ENCODE measurements at places on chromosomes 16 and 17.

- DNase-seq, result no peak
Measured at GRCh38 chr17:41474863-41475262, 6.1 kb downstream of the KRT35 start.

GRCh38 chr17:75267153-75267410 lies 3.9 kb downstream of the MIF4GD start:
- DNase-seq, result no peak

DNA sequence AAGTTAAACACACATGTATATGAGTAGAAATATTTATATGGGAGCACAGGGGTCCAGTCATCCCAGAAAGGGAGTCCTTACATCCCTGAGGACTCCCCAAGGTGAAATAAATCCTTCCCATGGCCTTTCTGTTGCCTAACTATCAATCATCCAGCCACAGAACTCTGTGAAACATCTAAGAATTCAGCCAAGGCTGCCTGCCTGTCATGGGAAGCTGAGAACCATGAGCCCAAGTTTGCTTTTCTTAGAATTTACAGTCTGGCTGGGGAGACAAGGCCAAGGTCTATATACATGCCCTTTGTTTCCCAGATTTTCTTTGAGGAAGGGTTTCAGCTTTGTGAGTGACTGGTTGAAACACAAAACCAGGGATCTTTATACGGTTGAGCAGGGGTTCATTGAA lies 15.8 kb downstream of the MYL4 start:
- DNase-seq, result no peak

GRCh38 chr16:11020792-11021551 lies 76.6 kb downstream of the CLEC16A start:
- no peak for DNase-seq

DNA sequence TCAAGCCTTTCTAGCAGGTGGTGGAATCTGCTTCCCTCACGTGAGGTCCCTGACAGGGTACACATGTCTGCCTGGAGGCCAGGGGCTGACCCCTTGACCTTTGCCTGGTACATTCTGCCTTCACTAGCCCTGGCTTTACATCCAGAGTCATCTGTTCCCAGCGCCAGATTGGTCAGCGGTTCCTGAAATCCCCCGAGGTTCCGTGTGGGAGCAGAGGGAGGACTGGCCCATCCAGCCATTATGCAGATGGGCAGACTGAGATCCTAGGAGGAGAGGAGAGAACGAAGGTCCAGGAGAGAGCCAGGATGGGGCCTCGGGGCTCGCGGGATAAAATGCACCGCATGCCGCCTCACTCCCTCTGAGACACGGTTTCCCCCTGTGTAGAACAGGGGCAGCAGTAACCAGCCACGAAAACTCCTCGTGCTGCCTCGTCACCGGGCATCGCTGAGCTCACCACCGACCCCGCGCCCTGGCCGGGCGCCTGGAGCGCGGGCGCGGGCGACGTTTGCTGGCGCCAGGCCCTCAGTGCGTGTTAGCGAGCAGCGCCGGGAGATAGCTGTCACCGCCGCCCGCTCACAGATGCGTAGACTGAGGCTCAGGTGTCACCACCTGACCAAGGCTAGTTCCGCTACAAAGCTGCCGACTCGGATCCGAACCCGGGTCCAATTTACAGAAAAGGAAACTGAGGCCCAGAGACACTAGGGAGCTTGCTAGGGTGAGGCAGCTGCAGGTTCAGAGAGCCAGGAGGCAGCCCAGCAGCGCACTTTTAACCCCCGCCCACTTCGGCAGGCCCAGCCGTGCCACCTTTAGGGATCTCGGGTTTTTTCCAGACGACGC lies 811 bp upstream of the MAP2K3 start:
- no peak for DNase-seq

DNA sequence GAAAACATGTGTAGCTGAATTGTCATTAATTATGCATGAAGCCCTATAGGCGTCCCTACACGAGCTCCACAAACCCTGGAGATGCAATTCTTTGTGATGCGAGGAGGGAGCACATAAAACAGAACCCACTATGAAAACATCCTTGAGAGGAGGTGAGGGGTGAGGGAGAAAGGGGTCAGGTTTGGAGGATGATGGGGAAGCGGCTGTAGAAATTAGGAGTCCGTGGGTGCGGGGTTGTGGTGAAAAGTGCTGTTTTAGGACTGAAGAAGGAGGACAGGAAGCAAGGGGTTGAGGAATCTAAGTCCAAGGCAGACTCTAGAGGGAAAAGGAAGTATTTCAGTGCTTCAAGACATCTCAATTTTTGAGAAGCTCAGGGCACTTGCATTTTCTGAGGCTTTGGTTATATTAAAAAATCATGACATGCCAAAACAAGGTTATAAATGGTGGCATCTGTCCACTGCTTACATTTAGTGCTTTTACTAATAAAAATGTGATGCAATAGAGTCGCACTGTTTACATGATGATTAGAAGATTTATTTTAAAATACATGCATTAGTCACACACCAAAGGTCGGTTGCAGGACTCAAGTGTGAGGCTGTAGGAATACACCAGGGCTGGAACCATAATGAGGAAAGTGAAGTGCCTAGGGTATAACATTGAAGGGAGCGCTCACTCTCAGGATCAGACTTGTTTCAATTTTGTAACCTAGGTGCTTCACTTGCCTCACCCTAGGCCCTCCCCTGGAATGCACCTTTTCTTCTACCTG lies 379.5 kb downstream of the HS3ST4 start:
- no peak for DNase-seq

- DNase-seq, result no peak
Measured at GRCh38 chr17:83179374-83179773, 100.0 kb downstream of the METRNL start.

DNA sequence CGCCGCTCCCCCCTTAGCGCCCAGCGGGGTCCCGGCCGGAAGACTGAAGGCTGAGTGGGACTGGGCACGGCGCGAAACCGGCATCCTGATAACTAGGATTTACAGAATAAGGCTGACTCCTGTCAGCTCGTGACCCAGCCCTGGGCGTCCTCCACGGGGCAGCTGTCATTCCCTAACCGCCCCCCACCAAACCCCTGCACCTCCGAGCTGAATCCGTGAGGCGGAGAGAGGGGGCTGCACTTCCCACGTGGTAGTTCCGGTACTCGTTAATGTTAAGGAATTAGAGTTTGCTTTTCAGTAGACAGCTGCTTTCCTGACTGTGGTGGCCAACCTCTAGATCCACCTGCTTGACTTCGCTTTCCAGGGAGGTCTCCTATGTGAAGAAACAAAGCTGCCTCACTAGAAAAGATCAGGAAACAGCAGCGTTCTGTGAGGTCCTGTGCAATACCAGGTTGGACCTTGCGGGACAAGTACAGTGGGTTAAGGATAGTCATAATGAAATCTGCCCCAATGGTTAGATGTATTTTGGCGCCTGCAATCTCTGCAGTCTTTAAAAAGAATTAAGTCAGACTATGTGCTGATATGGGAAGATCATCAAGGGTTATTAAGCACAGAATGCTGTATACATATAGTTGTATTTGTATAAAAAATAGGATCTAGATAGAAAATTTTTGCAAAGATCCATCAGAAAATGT lies 1.1 kb upstream of the WBP2 start:
- DNase-seq, result no peak

- DNase-seq, result no peak
Measured at GRCh38 chr16:55372792-55373488, 48.9 kb downstream of the IRX6 start.

DNA sequence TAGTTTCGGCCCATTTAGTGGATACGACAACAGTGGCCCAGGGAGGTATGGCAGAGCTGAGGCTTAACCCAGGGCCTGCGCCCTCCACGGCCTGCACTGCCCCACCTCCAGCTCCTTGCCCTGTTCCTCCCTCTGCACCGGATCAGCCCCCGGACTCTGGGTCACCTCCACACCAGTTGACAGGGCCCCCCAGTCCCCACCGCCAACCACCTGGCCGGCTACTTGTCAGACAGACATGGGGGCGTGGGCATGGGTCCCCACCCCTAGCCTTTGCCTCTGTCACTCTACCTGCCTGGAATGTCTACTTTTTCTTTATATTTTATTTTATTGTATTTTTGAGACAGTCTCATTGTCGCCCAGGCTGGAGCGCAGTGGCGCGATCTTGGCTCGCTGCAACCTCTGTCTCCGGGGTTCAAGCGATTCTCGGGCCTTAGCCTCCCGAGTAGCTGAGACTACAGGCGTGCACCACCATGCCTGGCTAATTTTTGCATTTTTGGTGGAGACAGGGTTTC lies 3.0 kb upstream of the ACTG1 start:
- DNase-seq, result no peak

DNA sequence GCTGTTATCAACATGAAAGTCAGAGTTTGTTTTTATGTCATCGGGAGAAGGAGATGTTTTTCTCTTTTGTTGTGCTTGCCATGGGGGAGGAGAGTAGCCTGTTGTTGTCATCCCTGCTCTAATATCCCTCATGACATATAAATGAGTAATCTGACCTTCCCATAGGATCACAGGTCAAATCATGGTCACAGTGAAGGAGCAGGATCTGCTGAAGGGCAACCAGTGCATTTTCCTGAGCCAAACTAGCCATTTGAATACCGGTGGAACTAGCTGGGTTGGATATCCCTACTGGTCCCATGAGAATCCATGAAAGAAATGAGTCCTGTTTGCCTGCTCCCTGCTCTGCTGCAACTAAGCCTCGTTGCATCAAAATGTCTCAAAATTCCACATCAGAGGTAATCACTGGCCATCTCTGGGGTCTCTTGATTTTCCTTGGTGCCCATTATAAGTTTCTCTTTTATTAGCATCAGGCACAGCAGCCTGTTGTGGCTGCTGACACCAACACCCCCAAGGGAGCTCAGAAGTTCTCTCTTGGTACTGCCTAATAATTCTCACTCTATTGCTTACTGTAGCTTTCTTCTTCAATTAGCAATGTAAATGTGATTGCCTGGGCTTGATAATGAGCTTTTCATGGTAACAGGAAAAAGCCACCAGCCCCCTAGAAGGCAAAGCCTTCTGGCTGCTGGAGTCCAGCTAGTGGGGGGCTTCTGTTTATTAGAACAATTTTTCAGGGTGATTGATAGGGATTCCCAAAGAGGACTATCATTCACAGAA lies 211.4 kb upstream of the ERCC4 start:
- no peak for DNase-seq

DNA sequence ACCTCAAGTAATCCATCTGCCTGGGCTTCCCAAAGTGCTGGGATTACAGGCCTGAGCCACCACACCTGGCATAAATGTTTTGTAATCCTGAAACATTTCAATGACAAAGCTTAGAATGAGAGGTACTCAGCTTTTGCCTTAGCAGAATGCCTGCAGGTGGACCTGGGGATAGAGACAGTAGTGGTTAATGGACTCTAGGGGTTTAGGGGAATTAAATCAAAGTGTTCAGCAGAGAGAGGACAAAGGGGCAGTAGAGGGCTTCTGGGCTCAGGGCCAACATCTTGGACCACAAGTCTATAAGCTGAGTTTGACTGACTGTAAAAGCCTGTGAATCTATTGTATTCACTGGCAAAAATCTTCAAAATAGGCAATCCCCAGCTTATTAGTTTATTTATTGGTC lies 36.0 kb upstream of the MED13 start:
- no peak for DNase-seq

DNA sequence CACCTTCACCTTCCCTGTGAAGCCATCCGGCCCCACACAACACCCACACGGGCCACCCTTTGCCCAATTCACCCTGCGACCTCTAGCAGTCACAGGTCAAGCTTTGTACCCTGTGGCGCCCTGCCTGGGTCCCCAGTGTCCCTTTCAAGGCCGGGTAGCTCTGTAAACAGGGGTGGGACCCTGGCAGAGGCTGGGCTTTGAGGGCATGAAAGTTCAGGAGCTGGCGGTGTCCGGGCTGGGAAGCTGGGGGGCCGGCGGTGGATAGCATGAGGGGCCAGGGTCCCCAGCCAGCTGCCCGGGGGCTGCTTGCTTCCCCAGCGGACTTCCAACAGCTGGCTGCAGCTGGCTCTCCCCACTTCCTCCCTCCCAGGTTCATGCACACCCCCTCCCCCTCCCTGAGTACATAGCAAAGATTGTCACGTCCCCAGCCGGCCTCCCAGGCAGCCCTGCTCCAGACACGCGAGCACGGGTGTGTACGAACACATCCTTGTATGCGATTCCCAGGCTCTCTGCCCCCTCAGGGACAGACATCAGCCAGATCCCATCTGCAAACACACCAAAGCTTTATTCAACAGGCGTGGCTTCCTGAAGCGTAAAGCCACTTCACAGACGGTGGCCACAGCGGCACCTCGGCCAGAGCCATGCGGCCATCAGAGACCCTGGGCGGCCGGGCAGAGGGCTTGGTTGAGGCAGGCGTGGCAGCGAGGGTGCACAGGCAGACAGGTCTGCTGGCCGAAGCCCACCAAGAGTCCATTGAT lies 8.2 kb downstream of the NTHL1 start:
- no peak for DNase-seq

- DNase-seq, result no peak
Measured at GRCh38 chr17:49882434-49882833, 34.6 kb upstream of the TAC4 start.

GRCh38 chr17:59332749-59333377 lies 1.4 kb downstream of the YPEL2 start:
- DNase-seq, result peak; percentile 41

- DNase-seq, result no peak
Measured at GRCh38 chr16:80107900-80108299, 432.9 kb upstream of the DYNLRB2 start.

DNA sequence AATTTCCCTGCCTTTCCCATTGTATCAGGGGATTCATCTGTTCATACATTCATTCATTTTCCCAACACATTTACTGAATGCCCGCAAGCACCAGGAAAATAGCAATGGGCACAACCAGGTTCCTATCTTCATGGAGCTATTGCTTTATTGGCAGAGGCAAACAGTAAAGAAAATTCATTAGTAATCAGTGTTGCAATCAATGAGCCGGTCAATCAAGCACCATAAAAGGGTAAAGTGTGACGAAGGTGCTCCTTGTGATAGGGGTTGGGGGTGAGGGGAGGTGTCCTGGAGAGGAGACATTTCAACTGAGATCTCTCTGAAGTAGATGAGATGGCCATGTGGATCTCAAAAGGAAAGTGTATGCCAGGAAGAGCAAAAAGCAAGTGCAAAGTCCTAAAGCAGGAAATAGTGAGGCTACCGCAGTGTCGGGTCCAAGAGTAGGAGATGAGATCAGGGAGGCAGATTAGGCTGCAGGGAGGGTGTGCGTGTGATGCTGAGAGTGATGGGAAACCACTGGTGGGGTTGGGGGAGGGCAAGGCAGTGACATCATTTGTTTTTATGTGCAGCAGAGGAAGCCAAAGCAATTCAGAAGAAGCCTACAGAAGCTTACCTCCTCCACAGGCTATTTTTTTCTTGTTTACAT lies 28.4 kb downstream of the CDH13 start:
- DNase-seq, result peak; percentile 77

DNA sequence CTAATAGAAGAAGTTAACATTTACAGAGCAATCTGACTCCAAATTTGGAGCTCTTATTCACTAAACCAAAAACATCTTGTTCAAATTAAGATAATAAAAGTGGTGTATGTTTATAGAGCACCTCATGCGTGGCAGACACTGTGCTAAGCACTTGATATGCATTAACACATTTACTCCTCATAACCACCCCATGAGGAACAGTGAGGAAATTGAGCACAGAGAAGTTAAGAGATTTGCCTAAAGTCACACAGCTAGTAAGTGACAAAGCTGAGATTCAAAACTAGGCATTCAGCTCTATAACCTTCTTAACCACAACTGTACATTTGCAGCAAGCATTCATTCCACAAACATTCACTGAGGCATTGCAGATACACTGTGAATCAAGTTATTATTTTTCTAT lies 94.0 kb downstream of the VAT1L start:
- DNase-seq, result no peak
